ENCODE measurements at places on chromosomes 2 and 18.

DNA sequence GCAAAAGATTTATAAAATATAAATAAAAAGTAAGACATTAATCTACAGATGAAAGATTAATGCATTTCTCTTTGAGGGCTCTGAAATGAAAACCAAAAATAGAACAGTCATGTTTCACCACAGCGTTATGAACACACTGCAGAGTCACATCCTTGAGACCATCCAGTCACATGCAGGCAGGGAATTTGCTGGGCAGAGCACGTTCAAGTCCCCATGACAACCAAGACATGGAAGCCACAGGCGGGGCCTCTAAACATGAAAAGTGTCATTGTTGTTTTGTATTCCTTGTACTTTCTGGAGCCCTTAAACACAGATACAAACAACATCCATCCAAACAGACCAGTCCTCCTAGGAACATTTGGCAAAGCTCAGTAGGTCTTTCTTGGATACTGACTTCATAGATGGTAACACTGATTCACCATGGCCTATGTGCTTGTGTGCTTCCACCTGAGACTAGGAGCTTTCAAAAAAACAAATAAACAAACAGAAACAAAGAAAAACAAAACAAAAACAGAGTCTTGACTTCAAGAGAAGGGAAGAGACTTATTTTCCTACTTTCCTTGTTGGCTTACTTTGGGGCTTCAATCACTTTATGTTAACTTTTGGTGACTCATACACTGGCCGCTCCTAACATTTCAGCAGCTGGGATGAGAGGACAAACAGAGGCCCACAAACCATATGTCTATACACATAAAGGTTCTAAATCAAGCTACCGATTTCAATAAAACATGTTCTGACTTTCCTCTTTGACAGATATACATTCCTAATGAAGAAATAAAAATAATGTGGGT lies 99.5 kb upstream of the CCDC85A start:
- DNase-seq: no peak

- no peak for DNase-seq
Measured at GRCh38 chr2:219656526-219656925, 29.1 kb downstream of the SLC4A3 start.

DNA sequence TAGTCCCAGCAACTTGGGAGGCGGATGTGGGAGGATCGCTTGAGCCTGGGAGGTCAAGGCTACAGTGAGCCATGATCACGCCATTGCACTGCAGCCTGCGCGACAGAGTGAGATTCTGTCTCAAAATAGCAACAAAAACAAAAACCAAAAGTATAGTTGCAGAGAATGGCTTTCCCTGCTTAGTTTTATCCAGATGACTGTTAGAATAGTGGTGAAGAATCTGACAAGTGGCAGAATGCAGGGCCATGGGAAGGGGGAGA lies 53.8 kb downstream of the NEDD4L start:
- DNase-seq: no peak

DNA sequence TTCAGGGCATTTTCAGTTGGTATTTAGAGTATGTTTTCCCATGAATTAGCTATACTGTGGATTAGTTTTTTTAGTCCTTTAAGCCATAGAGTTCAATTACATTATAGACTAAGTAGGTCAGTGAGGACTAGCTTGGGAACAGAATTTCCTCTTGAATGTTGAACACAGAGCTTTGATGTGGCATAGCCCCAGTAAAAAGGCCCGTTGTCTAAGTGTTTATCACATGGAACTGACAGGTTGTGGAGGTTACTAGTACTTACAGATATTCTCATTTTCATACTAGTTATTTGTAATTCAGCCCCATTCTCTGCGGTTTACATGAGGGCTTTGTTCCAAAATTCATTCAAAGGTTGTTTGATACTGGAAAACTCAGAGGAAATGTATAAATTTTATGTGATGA lies 6.2 kb downstream of the INSIG2 start:
- no peak for DNase-seq
